ENCODE measurements at places on chromosomes 11 and 22.
A peak's percentile ranks its signal among the peaks of the same experiment; 100 is the strongest.

- DNase-seq: no peak
Observed at GRCh38 chr11:59900366-59901126, 22.0 kb downstream of the OOSP3 start.

- DNase-seq: no peak
Observed at GRCh38 chr11:95500466-95500865, 269.5 kb upstream of the SESN3 start.

DNA sequence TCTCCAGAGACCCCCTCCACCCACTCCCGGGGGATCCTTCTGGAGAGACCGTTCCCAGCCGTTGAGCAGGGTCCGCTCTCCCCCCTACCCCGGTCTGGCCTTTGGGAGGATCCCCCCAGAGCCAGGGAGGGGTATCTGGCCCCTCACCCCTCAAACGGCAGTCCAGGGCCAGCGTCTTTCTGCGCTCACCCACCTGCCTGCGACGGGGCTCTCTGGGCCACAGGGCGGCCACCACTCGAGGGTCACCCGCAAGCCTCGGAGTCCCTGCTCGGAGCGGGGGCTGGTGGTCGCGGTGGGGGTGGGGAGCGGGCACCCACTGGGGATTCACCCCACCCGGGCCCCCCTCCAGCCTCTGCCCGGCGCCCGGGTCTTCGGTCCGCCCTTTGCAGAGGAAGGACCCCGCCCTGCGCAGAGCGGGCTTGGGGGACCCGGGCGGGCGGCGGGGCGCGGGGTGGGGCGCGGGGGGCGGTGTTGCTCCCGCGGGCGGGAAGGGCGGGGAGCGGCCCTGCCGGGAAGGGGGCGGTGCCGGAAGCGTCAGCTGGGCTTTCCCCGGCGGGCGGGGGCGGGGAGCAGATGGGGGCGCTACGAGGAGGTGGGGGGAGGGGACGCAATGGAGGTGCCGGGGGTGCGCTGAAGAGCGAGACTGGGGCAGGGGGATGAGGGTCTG, 16.6 kb downstream of the CRELD2 start:
- DNase-seq: peak; percentile 94

DNA sequence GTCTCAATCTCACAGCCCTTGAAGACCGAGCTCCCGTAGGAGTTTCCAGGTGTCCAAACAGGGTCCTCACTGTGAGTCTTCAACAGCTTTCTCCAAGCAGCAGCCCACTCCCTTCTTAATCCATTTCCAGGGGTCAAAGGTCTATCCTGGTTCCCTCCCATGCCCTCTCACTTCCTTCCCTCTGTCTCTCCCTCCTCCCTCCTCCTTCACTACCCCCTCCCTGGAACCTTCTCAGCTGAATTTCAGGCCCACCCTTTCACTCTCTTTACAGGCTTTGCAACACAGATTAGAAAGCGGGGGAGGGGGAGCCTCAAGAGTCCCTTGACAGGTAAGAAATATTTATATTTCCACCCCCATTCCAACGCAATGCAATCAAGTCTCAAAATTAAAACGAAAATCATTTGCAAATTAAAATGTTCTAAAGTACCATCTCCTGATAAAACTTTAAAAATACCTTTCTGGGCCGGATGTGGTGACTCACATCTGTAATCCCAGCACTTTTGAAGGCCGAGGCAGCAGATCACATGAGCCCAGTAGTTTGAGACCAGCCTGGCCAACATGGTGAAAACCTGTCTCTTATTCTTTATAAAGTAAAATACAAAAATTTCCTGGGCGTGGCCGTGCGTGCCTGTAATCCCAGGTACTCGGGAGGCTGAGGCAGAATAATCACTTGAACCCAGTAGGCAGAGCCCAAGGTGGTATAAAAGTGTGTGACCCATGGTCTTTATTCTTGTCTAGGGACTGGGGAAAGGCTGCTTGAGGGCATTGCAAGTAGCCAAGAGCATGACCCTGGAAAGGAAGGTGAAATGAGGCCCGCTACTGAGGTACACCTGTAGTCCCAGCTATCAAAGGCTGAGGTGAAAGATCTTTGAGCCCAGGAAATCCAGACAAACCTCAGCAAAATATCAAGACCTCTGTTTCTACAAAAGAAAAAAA, 865 bp upstream of the ZNF280A start:
- DNase-seq: no peak

DNA sequence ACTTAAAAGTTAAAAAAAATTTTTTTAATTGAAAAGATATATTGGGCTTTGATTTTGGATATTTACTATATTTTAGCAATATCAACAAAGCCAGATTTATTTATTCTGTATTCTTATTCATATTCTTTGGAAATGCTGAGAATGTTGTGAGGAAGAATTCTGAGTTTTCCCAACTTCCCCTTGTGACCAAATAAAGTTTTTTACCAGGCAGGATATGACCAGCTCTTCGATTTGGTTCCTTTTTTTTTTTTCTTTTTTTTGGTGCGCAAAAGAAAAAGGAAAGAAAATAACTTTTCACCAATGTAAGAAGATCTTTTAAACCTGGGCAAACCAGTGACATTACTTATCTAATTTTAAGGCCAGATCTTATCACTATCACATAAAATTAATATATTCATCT, 12.9 kb downstream of the TCP11L1 start:
- DNase-seq: no peak

DNA sequence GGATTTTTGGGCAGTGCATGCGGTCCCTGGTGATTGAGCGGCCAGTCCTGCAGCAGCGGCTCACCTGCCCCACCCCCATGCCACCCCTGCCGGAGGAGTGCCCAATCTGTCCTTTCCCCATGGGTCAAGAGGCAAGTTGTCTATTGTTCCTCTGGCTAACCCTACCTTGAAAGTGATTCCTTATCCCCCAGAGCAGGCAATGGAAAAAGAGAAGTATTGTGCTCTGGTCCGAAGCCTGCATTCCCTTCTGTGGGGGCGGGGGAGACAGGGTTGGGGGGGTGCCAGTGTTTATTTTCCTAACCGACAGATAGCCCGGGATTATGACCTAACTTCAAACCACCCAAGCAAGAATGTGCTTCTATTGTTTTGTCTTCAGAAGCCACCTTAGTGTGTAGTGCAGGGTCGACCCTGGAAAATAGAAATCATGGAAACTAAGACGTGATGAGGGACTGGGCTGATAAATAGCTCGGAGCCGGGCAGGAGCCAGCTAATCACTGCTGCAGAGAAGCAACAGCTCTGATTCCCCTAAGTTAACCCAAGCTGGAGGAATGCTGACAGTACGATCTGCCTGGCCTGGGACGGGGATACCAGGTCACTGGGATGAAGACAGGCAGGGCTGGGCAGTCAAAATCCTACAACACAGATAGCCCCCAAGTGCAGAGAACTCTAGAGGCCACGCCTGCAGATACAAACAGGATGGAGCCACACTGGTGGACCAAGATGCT, 38.7 kb upstream of the ATXN10 start:
- no peak for DNase-seq

DNA sequence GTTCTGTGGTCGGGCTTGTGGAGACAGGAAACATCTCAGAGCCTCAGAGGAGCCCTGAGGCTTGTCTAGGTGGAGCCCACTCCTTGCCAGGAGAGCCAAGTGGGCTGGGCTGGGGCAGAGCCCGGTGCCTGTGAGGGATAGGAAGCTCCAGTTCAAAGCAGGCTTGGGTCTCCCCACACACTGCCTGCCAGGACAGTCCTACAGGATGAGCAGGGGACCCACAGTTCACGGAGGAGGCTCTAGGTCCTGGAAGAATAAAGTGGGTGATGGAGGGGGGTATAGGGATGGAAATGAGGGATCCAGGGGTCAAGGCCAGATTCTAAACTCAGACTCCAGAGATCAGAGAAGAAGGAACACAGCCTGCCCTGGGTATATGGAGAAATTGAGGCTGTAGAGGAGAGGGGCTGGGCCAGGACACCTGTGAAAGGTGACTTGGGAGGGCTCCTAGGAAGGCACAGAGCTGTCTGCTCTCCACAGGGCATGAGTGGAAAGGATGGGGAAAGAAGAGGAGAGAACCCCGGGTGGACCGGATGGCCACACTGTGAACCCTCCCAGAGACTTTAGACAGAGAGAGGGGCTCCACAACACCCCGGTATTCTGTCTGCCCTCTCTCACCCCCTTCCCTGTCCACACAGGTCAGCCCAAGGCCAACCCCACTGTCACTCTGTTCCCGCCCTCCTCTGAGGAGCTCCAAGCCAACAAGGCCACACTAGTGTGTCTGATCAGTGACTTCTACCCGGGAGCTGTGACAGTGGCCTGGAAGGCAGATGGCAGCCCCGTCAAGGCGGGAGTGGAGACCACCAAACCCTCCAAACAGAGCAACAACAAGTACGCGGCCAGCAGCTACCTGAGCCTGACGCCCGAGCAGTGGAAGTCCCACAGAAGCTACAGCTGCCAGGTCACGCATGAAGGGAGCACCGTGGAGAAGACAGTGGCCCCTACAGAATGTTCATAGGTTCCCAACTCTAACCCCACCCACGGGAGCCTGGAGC, 7.4 kb downstream of the IGLL5 start:
- DNase-seq: no peak

GRCh38 chr11:34585304-34585734, 35.6 kb upstream of the EHF start:
- no peak for DNase-seq

DNA sequence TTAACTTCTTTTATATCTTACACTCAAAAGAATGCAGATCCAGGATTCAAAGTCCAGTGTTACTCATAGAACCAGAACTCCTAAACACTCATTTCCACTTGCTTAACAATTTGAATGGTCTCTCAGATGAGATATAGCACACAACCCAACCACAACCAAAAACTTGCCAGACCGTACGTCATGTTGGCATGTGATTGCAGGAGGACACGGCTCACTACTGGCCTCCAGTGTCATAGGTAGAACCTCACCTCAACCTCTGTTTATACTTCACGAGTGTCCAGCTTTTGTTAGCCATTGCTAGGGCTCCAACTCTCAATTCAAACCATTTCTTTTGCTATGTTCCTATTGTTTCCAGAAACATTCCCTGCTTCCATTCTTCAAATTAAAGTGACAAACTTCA, 58.5 kb upstream of the PDGFD start:
- no peak for DNase-seq

DNA sequence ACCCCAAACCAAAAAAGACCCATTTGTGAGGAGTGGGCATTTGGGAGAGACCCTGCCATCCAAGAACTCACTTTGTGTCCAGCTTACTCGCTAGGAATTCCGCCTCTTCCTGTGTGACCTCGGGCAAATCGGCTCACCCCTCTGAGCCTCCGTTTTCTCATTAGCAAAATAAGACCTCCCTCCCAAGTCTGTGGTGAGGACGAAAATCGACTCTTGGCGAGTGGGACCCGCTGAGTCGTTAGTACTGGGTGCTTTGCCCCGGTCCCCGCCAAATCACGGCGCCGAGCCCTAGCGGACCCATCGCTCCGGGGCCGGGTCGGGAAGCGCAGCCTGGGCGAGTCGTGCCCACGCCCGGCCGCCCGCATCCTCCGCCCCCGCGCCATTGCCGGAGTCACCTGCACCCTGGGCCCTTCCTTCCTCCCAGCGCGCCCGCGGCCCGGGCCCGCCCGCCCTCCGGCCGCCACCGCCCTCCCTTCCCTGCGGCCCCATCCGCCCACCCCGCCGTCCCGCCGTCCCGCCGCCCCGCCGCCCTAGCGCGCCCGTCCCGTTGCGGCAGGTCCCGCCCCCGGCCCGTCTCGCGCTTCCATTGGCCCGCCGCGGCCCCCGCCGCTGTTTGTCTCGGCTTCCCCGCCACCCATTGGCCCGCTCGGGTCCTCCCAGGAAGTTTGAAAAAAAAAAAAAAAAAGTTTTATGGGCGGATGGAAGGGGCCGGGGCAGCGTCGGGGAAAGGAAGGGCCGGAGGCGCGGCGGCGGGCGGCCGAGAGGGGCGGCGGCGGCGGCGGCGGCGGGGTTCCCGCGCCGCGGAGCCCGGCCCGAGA, 48.9 kb downstream of the TRIOBP start:
- peak; percentile 93 for DNase-seq

DNA sequence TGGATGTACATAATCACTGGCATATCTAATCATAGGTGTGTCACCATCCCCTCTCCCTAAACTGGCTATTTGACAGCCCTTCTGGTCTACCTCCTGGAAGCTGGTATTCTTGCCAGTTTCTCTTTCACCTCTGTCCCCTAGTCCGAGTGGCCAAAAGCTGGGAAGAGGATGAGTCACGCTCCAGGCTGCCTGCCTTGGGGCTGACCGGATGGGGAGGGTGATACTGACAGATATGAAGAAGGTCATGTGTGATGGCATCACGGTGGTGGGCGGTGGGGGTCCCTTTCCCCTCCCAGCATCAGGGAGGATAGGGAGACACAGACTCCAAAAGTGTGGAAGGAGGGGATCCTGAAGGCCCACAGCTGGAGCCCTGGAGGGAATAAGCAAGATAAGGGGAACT, 4.8 kb downstream of the OAF start:
- DNase-seq: no peak

GRCh38 chr22:24728790-24729637, 45.5 kb downstream of the PIWIL3 start:
- no peak for DNase-seq

- DNase-seq: peak; percentile 31
Observed at GRCh38 chr11:44955015-44955738, 4.5 kb upstream of the TP53I11 start.

DNA sequence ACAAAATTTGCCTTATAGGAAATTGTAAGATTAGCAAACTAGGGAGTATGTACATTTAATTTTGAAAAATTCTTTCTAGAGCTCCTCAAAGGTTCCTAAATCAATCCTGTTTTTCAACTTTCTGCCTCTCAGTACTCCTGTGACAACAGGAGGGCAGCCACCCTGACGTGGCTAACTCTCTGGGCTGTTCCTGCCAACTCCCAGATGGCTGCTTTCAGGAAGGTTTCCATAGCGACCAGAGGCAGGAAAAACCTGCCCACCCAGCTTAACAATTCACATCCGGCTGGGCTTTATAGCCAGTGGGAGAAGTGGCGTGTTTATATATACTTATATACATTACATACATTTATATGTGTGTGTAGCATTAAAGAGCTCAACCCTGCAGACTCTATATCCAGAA, 26.5 kb downstream of the SGSM3 start:
- DNase-seq: no peak

- no peak for DNase-seq
Observed at GRCh38 chr11:93895106-93895862, 44.9 kb upstream of the VSTM5 start.

- no peak for DNase-seq
Observed at GRCh38 chr11:46337626-46338345, 9.5 kb upstream of the DGKZ start.

GRCh38 chr11:114108501-114109205, 49.1 kb downstream of the ZBTB16 start:
- no peak for DNase-seq

- DNase-seq: no peak
Observed at GRCh38 chr11:29985248-29985647, 31.6 kb downstream of the KCNA4 start.

DNA sequence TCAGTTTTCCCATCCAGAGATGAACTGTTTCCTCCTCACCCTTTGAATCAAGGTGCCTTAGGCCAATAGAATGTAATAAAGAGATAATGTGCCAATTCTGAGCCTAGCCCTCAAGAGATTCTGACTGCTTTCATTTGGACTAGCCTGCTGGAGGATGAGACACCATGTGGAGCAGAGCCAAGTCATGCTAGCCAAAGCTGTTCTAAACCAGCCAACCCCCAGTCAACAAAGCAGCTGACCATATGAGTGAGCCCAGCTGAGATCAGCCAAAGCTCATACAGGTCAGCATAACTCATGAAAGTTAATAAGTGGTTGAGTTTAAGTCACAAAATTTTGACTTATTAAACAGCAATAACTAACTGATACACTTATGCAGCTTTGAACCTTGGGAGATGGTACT, 66.7 kb upstream of the DBX1 start:
- DNase-seq: no peak

GRCh38 chr11:68317147-68317785, 4.9 kb downstream of the LRP5 start:
- DNase-seq: no peak
